ENCODE measurements at places on chromosomes 11 and 22. TPM values are rescaled to one million over a fixed set of nuclear protein-coding genes. Genes with fewer than 3 reads are reported as not detected.

Gene MTNR1B
- not detected for total RNA-seq

- no peak for DNase-seq
Observed at GRCh38 chr11:113131036-113131775, 170.0 kb downstream of the NCAM1 start.

Gene EMID1
- total RNA-seq: 0.29 TPM

Gene MS4A15
- total RNA-seq: not detected

- peak; percentile 73 for DNase-seq
Observed at GRCh38 chr11:64285885-64286800, 495 bp downstream of the GPR137 start.

DNA sequence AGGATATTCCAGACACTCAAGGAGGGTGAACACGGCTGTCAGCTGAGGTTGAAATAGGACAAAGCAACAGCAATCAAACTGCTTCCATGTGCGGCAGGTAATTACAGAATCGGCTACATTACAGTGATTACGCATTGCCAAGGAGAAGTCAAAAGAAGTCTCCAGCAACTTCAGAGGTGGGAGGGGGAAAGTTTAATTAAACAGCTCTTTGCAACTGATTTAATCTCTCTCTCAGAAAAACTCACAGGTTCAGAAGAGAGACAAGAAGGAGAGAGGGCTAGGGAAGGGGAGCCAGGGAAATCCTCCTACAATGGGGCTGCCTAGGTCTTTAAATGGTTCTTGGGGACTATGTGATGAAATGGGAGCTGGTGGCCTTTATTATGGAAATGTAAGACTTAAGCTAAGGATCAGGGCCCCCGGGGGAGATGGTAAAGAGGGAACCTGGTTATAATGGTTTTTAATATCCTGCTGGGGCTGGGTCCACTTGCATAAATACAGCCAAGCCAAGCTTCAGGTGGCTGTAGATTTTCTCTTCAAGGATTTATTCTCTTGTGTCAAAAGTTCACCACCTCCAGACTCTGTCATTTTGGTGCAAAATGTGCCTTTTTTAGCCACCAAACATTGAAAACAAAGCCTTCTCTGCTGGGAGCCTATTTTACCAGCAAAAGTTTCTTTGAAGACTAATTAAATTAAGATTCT lies 354.7 kb upstream of the NARS2 start:
- no peak for DNase-seq

Gene FREY1
- 1.8 TPM for total RNA-seq

Gene MPPED2
- total RNA-seq: 1.2 TPM

Gene FGF19
- not detected for total RNA-seq

DNA sequence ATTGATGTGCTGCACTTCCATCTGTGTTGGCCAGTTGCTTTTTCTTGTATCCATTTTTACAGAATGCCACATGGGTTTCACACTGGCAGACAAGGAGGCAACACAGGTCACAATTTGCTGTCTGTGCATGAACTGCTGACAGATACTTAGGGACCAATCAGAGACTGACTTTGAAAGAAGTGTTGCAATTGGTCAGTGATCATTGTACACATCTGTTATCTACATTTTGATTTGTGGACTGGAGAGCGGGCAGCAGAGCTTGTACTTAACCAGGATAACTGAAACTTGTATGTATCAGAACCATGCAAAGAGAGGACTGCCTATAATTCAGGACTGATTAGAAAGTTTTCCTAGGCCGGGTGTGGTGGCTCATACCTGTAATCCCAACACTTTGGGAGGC lies 21.8 kb downstream of the PRR5 start:
- DNase-seq: peak; percentile 87

DNA sequence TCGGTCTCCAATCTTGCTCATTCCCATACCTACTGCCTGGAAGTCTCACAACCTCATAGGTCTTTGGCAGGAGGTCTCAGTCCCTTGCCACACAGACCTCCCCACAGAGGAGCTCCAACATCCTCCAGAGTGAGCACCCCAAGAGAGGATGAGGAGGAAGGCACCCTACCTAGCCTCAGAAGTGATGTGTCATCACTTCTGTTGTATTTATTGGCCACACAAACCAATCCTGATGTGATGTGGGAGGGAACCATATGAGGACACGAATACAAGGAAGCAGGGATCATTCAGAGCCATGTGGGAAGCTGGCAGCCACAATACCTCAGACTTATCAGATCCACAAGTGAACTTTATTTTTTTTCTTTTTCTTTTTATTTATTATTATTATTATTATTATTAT lies 9.0 kb upstream of the UPK2 start:
- DNase-seq: no peak

GRCh38 chr11:37370817-37371216 lies 772.8 kb upstream of the RAG2 start:
- DNase-seq: no peak

DNA sequence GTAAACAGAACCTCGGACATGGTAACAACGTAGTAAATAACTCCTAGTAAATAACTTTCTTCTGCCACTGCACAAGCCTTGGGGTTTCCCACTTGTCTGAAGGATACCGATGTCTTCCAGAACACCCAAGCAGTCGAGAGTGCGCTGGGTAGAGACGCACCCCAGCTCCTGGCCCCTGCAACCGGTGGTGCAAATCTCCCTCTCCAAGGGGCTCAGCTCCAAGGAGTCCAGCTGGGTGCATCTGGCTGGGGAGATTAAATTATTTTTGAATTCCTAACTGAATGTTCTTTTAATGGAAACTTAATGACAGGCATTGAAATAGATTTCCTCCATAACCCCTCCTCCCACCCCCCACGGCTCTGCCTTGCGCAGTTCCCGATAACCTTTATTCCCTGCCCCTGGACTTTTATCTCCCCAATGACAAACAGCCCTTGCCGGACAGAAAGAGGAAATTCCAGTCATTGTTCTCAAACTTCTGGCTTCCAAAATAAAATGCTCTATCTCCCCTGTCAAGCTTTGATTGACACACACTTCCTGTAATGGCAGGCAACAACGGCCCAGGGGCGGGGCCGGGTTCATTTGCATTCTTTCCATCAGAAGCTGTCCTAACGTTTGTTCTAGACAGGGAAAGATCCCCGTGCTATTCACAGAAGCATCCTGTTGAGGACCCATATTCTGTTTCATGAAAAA lies 31.2 kb downstream of the KCNJ1 start:
- no peak for DNase-seq

Gene OR2AG1
- not detected for total RNA-seq

Gene OR2D2
- 0.36 TPM for total RNA-seq

DNA sequence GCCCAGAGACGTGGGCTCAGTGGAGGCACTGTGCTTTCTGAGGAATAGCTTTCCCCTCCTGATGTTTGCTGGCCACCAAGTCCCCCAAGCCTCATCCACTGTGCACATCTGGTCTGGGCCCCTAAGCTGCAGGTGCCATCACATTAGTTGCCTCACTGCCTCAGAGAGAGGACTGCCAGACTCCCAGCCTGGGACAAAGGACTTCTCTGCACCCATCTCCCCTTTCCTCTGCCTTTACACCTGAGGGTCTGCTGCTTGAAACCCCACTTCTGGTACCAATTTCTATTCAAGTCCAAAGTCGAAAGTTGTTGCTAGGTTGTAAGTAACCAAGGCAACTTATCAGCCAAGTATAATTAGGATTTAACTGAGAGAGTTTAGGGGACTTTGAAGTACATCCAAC lies 3.7 kb upstream of the LZTR1 start:
- DNase-seq: no peak

Gene KRTAP5-11
- total RNA-seq: not detected

Data from osteoblast (primary cell).